Stimulated activated CD4-positive, alpha-beta T cell treated with anti-CD3 and anti-CD28 coated beads, Interleukin-15, amount 100 ng/mL, for 1 hour (primary cell): ENCODE measurements at places on chromosomes 12 and 14.

DNA sequence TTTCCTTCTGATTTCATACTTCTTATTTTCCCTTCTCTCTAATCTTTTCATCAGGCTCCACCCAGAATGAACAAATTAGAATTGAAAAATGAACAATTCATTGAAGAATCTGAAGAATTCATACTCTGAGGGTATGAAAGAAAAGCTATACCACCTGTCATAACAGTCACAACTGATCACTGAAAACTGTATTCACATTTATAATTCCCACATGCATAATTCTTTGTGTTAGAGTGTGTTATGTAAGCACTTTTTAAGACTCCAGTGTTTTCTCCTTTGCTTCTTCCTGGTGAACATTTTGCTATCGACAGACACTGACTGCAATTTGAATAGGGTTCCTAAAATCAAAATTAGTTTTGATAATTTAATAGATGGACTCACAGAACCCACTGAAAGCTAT lies 271.2 kb downstream of the SLC16A7 start:
- no peak for DNase-seq

GRCh38 chr14:105120056-105120455 lies 48.5 kb downstream of the JAG2 start:
- no peak for DNase-seq

DNA sequence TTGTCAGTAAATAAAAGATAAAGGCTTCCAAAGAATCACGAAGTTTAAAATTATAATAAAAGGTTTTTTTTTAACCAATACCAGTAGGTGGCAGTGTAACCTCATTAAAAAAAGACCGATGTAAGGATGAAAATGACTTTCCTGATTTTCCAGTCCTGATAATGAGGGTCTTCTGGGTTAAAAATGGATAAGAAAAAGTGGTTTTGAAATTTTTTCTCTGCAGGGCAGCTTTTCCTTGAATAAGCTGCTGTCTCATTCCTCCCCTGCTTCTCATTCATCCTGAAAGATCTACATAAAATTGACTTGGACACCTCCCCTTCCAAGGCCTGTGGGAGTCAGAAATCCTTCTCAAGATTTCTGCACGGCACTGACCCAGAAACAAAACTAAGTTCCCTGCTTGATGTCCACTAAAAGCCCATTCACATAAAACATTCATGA lies 58.9 kb upstream of the FBXO33 start:
- no peak for DNase-seq

GRCh38 chr14:101843665-101844064 lies 82.2 kb downstream of the PPP2R5C start:
- no peak for DNase-seq

DNA sequence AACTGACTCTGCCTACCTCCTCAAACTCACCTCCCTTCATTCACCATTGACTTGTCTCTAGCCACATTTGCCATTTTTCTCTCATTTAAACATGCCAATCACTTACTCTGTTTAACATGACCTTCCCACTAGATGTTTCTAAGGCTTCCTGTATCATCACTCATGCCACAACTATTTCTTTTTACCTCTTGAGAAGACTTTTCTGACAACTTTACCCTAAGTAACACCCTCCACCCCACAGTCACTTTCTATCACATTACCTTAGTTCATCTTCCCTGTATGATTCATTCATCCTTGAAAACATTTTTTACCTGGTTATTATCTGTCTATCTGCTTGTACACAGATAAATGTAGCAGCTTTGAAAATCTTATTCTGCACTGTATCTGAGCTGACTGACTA lies 19.4 kb downstream of the PLCZ1 start:
- DNase-seq: no peak

DNA sequence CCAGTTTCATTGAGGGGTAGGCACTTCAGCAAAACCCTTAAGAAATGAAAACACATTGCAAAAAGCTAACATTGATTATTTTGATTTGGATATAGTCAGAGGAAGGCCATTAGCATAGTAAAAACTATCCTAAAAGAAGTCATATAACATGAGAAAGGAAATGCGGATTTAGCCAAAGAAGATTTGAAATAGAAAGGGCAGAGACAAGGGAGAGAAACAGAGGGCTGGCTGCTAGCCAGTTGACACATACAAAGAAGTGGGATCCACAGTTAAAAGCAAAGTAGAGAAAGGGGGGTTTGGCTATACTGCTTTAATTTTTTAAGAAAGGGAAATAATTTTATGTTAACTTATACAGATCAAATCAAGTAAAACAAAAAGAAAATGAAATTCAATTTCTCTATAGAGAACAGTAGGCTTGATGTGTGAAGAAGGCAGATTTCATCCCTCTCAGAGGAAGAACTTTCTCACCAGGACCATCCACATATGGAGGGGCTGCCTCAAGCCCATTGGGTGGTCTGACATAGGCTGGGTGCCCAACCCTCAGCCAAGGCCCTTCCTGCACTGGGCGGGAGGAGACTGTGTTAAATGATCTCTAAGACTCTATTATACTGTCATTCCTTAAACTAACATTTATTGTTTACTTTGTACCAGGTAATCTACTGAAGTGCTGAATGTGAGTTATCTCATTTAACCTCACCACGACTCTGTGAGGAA lies 420.3 kb downstream of the CCDC91 start:
- no peak for DNase-seq

DNA sequence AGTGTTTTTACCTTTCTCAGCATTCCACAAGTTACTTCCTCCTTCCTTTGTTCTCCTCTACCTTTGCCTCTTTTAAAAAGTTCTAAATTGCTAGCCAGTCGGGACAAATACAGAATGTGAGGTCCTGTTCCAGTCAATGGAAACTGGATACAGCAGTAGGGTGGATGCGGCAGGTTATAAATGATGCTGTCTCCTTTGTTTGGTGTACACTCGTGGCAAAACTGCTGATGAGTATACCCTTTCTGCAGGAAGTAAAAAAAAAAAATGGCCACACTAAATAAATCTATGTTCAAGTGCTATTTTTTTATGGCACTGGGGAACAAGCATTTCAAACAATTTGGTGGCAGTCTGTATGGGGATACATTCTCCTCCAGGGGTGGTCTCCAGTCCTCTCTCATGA lies 27.5 kb downstream of the KLRK1 start:
- DNase-seq: no peak

DNA sequence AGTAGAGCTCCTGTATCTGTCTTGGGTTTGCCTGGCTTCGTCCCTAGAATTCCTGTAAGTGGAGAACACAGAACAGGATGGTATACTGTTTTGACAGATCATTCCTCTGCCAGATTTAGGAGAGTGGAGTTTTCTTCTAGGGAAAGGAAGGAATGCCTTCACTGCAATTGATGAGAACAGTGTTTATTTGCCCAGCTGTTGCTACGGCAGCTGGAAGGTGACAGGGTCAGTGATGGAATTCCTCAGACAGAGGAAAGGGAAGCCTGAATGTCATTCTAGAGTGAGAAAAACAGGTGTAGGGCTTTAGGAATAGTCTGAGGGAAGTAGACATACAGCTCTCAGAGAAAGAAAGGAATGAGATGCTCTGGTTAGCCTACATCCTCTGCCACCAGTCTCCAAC lies 11.7 kb downstream of the CSRNP2 start:
- DNase-seq: no peak

DNA sequence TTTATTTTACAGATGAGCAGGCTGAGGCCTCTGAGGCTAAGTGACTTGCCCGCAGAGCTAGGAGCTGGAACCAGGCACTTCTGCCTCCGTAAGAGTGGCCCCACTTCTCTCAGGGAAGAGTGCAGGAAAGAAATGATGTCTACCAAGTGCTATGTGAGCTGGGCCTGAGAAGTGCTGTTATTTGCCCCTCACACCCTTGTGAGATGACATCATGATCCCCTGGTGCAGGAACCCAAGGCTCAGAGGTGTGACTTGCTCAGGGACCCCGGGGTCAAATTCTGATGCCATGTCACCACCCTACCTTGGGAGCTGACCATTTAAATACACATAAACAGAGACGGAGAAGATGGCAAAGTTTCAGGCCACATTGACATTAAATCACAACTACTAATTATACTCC lies 63.7 kb upstream of the DDX11 start:
- DNase-seq: no peak

DNA sequence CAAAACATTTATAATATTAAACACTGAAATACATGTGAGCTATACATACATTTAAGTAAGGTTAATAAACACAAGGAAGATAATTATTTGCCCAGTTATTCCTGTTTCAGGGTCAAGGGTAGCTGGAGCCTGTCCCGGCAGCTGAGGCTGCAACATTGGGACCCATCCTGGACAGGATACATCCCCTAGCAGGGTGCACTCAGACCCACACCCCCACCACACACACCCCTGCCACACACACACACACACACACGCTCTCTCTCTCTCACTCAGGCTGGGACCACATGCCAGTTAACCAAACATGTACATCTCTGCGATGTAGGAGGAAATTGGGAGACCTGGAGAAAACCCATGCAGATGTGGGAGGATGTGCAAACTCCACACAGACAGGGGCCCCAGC lies 112.6 kb upstream of the TMCC3 start:
- no peak for DNase-seq

DNA sequence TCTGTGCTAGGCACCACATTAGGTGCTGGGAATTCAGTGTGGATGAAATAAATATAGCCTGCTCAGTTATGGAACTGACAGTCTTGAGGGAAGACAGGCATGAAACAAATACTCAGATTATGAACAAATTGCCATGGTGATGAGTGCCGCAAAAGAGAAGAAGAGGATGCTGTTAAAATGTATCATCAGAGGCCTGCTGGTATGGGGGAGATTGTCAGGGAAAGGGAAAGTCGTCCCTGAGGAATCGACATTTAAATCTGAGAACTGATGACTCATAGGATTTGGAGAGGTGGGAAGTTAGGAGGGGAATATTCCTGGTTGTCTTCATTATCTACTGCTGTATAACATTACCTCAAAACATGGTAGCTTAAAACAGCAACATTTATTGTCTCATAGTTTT lies 42.0 kb downstream of the PPP1R36 start:
- DNase-seq: no peak

DNA sequence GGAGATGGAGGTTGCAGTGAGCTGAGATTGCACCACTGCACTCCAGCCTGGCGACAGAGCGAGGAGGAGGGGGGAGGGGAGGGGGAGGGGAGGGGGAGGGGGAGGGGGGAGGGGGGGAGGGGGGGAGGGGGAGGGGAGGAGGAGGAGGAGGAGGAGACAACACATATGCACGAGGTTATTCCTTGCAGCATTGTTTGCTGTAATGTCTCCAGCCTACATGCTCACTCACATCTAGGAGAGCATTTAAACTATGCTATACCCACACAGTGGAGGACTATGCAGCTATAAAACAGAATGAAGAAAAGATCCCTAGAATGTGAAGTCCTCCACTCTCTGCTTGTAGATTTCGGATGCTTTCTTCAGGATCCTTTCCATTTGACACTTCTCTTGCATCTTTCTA lies 3.5 kb upstream of the HIGD1C start:
- DNase-seq: no peak

DNA sequence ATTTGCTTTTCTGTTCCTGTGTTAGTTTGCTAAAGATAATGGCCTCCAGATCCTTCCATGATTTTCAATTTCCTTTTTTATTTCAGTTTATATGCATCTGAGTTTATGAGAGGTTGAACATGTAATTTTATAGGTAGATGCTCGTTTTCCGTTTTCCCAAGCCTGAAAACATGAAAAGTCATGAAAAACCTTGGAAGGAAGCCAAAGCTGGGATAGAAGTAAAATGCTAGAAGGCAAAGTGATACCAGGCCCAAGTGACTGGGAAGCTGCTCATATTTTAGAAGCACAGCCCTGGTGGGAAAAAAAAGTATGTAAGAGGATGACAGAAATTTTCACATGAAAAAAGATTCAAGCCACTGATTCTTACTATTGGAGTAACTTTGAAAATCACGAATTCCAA lies 290.8 kb downstream of the PRKD1 start:
- DNase-seq: no peak

DNA sequence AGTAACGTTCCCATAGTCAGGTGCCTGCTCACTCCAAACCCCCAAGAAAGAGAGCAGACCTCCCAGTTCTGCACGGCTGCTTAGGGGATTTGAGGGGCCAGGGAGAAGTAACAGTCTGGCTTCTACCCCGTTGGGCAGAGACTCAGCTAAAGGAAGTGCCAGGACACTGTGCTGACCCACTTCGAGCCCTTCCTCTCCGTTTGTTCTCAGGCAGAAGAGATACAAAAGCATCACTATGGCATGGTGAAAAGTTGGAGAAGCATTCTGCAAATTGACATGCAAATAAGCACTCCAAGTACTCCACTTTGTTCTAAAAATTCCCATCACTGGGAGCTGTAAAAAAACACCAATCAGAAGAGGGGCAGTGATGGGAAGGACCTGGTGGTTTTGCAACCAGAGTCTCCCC lies 239.1 kb downstream of the EGLN3 start:
- no peak for DNase-seq

- DNase-seq: no peak
Observed at GRCh38 chr12:12540261-12541013, 22.2 kb downstream of the DUSP16 start.
